AG04449 (cell line): ENCODE measurements at places on chromosomes 3 and 15.

DNA sequence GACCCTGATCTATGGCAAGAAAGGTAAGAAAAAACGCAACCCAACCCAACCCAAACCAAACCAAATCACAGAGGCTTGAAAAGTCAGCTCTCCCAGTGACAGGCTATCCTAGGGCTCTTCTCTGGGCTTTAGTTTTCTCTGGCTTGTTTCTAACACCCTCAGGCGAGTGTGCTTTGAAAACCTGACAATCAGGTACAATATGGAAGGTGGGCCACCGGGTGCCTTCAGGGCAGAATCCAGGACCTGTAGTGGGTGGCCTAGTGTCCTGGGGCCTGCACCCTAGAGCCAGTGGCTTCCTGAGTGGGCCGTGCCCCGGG lies 46.8 kb downstream of the BHLHE40 start:
- no peak for DNase-seq

DNA sequence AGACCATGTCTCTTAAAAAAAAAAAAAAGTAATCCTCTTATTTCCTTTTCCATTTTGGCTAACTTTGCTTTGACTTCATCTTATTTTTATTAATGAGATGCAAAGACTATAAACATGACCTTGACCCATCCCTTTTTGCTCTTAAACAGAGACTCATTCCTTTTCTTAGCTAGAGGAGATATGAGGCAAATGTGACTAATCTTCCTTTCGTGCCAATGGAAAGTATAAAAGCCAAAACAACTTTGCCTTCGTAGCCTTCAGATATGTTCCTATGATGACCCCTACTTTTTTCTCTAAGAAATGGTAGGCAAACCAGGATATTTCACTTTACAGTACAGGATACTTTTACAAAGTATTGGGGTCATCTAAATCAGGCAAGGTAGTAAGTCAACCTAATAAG lies 36.9 kb upstream of the GOLGB1 start:
- no peak for DNase-seq

GRCh38 chr3:31166249-31166885 lies 271.9 kb upstream of the GADL1 start:
- peak; percentile 65 for DNase-seq

DNA sequence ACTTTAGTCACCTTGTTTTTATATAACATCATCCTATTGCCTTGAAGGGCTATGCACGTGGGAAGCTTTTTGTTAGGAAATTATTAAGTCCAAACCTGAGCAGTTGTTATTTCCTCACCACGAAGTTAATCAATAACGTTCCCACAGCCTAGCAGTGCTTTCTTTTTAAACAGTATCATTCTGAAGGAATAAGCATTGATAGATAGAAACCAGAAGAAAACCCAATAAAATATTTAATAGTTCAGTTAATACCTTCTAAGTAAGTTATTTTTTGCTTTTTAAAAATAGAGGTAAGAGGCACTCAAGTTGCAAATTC lies 149.3 kb downstream of the KCNMB2 start:
- no peak for DNase-seq

DNA sequence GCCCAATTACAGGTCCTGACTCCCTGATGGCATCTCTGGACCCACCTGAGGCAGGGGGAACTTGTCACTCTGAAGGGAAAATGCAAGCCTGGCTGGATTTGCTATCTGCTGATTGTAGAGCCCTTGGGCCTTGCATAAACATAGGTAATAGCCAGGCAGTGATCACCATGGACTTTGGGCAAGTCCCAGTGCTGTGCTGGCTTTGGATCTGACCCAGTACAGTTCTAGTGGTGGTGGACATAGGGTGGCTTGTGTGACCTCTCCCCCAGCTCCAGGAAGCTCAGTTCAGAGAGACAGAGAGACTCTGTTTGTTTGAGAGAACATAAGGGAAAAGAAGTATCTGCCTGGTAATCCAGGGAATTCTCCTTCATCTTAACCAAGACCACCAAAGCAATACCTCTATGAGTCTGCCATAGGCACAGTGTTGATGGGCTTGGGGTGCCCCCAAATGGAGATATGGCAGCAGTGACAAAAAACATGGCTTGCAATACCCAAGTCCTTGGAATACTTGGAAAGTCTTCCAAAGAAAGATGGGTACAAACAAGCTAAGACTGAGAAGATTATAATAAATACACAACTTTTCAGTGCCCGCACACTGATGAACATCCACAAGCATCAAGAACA lies 348.5 kb downstream of the PYDC2 start:
- no peak for DNase-seq

- peak; percentile 58 for DNase-seq
Observed at GRCh38 chr3:149273096-149273751, 51.6 kb upstream of the CP start.

- DNase-seq = no peak
Observed at GRCh38 chr15:86036243-86036642, 43.4 kb upstream of the AGBL1 start.

- no peak for DNase-seq
Observed at GRCh38 chr3:4401441-4401840, 65.6 kb downstream of the SUMF1 start.

GRCh38 chr3:47978386-47978785 lies 37.8 kb downstream of the MAP4 start:
- DNase-seq = no peak

DNA sequence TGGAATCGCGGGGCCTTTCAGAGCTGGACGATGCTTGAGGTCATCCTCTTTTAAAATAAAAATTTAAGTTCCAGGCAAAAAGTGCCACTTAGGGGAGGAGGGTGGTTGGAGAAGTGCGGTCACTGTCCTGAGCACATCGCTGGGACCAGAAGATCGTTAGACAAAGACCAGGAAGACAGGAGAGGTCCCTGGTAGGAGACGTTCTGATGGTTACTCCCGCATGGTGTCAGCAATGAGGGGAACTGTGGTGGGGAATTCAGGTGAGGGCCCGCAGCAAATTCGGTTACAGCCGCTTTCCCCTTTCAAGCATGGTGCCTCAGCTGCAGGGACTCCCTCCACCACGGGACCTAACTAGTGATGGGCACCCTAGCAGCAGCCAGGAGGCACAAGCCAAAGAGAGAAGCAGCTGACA lies 1.0 kb upstream of the ISY1 start:
- DNase-seq = no peak

DNA sequence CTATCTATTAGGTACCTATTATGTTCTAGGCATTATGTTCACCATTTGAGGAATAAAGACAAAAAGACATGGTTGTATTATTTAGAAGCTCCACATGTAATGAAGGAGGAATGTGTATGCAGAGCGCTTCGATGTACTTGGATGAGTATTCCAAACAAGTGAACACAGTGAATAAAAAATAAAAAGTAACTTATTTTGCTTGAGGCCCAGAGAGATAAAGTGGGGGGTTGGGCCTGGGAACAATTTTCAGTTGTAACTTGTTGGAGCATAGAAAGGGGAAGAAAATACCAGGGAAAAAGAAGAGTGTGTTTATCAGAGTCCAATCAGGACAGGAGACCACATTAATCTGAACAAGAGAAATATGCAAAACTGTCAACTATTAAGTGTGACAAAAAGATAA lies 445.7 kb upstream of the BCHE start:
- DNase-seq = no peak

GRCh38 chr3:98839846-98840245 lies 61.6 kb downstream of the DCBLD2 start:
- no peak for DNase-seq

DNA sequence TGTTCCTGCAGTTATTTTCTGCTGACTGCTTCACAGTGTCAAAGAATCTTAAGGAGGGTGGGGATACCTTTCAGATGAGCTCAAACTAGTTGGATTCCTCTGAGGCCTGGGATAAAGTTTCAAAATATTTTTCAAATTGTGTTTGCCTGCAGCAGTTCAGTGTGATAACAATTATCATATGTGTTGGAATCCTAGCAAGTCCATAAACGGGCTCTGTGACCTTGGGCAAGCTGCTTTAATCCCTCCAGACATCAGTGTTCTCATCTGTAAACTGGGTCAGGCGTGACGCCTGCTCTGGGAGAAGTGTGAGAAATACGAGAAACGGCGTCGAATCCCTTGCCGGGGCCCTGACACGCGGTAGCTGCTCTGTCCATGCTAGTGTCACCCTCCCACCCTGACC lies 153.5 kb downstream of the UACA start:
- no peak for DNase-seq

GRCh38 chr15:56820333-56820732 lies 87.0 kb upstream of the ZNF280D start:
- DNase-seq = no peak

DNA sequence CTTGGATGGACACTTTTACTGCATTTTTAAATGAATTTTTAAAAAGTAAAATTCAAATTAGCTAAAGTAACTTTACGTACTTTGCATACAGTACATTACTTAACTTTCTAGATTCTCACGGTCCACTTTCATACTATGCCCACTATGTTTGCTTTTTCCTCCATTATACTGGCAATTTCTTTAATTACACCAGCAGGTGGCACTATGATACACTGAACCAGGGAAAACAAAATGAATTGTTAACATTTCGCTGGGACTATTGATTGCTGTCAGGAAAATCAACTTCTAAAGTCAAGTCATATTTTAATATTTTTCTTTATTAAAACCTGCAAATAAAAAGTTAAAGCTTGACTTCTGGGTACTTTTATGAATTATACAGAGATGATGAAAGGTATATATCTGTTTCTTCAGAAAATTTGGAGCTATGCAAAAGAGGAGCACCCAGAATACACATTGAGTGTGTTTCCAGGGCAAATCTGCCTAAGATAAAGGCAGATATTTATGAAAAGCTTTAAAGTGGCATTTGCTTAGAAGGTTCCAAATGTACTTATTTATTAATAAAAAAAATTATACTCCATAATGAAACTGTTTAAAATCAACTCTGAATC lies 21.8 kb upstream of the POU1F1 start:
- no peak for DNase-seq

- DNase-seq = no peak
Observed at GRCh38 chr3:125440559-125440955, 65.4 kb upstream of the ZNF148 start.

GRCh38 chr3:28399206-28399605 lies 50.6 kb upstream of the AZI2 start:
- DNase-seq = no peak

GRCh38 chr15:80159811-80160569 lies 7.2 kb downstream of the FAH start:
- DNase-seq = no peak

GRCh38 chr3:58044691-58045483 lies 36.7 kb downstream of the FLNB start:
- DNase-seq = no peak

DNA sequence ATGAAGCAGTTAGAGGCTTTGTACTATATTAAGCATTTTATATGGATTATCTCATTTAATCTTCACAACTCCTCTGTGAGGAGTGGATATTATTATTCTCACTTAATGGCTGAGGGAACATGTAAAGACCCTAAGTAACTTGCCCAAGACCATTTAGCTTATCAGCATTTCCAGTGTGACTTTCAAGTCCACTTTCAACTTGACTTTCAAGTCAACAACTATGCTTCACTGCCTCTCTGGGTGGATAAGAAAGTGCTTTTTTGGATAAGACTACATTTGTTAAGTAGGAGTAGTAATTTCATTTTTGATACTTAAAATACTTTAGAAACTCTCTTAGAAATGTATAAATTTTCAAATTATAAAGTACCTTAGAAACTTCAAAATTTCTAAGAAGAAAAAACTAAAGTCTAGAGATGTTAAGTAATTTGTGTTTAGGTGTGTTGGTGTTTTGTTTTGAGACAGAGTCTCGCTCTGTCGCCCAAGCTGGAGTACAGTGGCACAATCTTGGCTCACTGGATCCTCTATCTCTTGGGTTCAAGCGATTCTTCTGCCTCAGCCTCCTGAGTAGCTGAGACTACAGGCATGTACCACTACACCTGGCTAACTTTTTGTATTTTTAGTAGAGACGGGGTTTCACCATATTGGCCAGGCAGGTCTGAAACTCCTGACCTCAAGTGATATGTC lies 71.8 kb downstream of the MINDY2 start:
- DNase-seq = no peak

DNA sequence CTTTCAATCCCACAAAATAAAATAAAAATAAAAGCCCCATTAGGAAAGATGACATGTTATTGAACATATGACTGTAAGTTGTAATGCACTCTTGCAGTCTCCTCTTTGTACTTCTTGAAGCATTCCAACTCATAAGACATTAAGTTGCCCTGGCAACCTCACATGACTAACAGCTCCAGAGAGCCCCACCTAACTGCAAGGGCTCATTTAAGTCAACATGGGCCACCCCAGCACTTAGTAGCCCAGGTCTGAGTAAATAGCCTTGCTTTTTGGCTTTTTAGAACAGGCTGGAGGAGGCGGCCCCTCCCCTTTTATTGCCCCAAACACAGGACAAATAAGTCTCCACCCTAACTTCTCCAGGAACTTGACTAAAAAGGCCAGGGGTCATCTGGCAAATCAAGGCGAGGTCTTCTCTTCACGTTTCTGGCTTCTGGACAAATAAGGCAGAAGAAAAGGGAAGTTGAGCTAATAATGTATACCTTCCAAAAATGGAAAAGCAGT lies 135.1 kb downstream of the TMCO5A start:
- DNase-seq = no peak

DNA sequence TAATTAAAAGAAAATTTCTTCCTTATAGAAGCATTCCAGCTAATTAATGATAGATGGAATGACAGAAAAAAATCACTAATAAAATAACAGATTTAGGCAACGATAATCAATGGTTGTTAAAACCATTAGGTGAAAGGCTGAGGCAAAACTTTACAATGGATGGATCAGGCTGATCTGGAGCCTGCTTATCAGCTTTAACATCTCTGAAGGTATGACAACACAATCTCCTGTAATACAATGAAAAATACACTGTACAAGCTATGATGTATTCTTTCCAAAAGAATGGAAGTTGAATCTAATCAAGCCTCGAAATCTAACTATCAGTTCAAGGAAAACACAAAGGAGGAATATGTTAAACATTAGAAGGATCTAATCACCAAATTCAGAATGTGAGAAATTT lies 39.3 kb downstream of the EMC4 start:
- no peak for DNase-seq

GRCh38 chr3:185646382-185647133 lies 60.5 kb downstream of the SENP2 start:
- no peak for DNase-seq

DNA sequence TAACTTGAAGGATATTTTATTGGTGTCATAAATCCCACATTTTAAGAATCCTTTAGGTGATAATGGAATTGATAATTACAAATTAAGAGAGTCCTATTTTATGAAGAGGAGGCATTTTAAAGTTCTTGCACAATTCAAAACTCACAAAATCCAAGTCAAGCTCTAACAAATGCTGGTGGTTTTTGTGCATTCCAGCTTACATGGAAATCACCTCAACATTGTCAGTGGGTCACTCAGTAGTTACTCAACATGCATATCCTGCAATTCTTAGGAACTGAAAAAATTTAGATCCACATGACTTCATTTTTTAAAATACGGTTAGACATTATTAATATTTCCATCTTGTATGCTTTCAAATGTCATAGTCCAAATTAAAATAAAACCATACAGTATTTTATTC lies 487.2 kb downstream of the CNTN3 start:
- no peak for DNase-seq

- DNase-seq = no peak
Observed at GRCh38 chr15:45093013-45093412, 21.0 kb downstream of the DUOX2 start.

DNA sequence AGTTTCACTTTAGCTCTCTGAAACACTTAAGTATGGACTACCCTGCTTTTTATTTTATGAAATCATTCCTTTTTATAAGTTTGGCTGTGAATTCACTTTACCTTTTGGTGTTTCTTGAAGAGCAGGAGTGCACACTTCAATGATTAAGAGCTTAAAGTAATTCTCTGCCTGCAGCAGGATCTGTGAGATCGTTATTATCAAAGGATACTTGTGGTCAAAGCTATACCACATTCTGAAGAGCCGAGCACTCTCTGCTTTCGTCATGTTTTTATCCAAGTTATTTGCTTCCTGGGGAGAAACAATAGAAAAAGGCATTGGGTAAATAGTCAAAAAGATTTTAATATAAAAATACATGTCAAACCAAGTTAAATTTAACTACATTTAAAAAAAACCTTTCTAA lies 243.7 kb downstream of the CHST2 start:
- DNase-seq = no peak
